ENCODE measurements at places on chromosomes 5 and 9.

GRCh38 chr9:106420511-106420944, 442.4 kb upstream of the ZNF462 start:
- DNase-seq, result no peak

- no peak for DNase-seq
Observed at GRCh38 chr5:15529821-15530220, 29.8 kb downstream of the FBXL7 start.

DNA sequence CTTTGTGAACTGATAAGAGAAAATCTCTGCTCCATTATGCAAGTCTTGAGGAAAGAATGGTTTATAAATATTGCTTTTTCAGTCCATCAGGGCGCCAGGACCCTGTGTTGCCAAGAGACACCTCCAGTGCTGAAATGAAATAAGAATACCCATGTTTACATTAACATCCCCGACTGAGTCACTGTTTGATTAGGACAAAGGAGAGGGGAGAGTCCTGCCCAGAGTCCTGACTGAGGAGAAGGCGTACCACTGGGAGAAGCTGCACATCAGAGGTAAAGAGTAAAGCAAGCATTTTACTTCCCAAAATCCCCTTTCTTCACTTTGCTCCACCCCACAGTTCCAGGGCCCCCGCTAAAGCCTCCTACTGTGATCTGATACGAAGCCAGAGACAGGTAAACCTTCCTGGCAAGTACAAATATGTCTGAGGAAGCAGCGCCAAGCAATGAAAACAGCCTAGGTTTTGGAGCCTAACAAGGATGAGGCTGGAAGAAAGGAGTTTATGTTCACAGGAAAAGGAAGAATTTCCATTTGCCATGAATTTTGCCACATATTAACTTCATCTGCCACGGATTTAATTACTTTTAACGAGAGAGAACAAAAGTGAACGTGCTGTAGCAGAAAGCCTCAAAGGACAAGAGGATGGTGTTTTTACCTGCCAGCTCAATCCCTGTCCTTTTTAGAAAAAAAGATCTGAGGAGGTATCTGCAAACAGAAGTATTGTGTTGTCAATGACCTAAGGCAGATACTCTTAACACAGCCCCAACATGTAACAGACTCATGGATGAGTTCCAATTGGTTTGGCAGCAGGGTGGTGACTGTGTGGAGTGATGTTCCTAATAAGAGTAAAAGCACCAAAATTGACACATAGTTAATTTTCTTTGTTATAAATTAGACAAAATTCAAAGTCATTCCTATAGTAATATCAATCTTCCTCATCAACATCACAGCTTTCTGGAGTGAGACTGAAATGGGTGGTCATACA, 209.4 kb upstream of the TLE4 start:
- DNase-seq, result no peak

DNA sequence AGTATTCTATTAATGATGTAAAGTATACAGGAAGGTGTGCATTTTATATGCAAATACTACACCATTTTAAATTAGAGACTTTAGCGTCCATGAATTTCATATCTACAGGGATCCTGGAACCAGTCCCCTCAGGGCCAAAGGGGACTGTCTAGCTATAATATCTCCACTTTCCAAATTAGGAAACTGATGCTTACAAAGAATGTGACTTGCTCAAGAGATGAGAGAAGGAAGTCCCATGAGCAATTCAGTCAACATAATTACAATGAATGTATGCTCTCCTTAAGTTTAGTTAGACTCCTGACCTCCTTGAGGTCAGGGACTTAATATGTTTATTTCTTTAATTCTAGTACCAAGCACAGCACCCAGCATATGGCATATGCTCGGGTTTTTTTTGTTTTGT, 23.7 kb downstream of the NIPBL start:
- no peak for DNase-seq

DNA sequence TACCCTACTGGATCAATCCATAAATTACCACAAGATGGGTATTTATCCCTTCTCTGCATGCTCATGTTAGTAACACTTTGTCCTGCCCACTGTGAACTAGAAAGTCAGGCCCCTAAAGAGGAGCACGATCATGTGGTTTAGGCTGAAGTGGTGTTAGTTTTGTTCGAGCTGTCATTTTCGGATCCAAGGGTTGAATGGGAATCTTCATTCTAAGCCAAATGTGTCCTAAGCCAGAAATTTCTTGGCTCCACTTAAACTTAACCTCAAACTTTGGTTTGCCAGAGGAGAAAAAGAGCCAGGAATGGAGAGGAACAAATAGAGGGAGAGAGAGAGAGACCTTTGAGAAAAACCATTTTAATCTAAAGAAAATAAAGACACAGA, 837.7 kb upstream of the ZNF608 start:
- no peak for DNase-seq

- no peak for DNase-seq
Observed at GRCh38 chr9:19074836-19075235, 25.6 kb downstream of the RRAGA start.

DNA sequence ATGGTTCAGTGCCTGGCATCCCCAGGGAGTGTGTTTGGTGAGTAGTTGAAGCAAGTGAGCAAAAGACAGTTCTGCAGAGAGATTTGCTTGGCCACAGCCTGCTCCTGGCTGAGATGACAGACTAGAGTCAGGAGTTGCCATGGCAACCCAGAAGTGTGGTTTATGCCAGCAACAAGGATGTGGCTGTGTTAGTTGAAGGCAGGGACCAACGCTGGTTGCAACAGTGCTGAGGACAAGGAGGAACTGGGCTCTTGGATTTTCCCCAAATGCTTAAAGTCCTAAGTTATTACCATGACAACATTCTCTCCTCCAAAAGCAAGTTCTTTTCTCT, 2.7 kb downstream of the NXNL2 start:
- DNase-seq, result no peak

DNA sequence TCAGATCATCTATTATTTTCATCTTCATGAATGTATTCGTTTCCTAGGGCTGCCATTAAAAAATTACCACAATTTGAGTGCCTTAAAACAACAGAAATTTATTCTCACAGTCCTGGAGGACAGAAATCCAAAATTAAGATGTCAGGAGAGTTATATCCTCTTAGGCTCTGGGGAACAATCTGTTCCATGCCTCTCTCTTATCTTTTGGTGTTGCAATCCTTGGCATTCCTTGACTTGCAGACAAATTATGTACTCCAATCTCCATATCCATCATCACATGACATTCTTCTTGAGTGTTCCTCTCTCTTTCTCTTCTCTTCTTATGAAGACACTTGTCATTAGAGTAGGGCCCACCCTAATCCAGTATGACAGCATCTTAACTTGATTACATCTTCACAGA, 339.4 kb downstream of the EFNA5 start:
- no peak for DNase-seq

DNA sequence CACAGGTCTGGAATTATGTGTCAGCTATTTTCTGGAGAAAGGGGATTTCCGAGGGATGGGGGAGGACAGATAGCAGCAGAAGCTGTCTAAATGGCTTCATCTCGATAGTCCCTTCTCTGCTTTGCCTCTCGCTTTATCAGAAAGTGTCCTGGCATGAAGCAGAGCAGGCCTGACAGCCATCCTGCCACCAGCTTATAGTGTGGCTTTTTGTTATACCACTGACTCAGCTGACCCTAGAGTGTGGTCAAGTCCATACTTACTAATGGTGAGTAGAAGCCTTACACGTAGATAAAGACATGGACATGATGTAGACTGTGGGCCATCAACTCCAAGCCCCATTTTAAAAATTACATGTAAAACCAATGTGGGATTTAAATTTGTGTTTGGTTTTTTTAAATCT, 50.0 kb downstream of the RCL1 start:
- DNase-seq, result no peak

GRCh38 chr9:27304521-27304920, 7.6 kb upstream of the EQTN start:
- DNase-seq, result no peak

- no peak for DNase-seq
Observed at GRCh38 chr9:20002011-20002410, 213.2 kb upstream of the SLC24A2 start.

- peak; percentile 28 for DNase-seq
Observed at GRCh38 chr5:170312666-170313065, 15.1 kb upstream of the LCP2 start.

DNA sequence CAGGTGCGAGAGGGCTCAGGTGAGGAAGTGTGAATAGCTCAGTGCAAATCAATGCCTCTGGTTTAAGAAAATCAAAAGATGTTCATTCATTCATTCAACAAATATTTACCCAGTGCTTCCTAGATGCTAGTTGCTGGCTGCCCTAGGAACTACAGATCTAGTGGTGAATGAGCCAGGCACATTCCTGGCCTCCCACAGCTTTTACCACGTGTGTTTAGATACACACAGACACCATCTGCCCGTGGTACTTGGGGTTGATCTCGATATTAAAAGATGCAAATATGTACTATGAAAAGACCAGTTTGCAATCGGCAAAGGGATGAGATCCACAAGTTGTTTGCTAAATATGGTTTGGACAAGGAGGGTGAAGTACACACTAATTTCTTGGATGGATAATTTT, 78.2 kb downstream of the GTF3C4 start:
- DNase-seq, result no peak

GRCh38 chr5:172837640-172838039, 3.6 kb downstream of the ERGIC1 start:
- peak; percentile 88 for DNase-seq

DNA sequence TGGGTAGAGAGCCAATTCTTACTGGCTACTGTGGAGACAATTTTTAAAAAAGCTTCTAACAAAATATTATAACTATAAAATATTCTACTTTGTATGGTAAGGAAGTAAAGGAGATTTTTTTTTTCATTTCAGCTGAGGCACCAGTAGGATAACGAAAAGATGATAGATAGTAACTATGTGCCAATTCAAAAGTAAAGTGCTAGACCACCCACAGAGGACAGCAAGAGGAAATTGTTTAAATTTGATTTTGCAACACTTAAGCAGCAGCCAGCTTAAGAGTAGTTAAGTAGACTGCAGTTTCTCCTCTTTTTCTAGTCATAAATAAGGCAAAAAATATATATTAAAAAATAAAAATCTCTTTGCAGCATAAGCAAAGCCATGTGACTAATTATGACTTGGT, 1539.3 kb upstream of the ACO1 start:
- no peak for DNase-seq

GRCh38 chr5:67817652-67818051, 397.9 kb upstream of the PIK3R1 start:
- no peak for DNase-seq

- DNase-seq, result no peak
Observed at GRCh38 chr5:86118542-86118941, 499.2 kb upstream of the COX7C start.

GRCh38 chr9:20253635-20254034, 368.7 kb downstream of the MLLT3 start:
- DNase-seq, result no peak

GRCh38 chr5:75335952-75336614, 937 bp upstream of the HMGCR start:
- no peak for DNase-seq

- no peak for DNase-seq
Observed at GRCh38 chr9:122403381-122404000, 32.7 kb downstream of the PTGS1 start.

DNA sequence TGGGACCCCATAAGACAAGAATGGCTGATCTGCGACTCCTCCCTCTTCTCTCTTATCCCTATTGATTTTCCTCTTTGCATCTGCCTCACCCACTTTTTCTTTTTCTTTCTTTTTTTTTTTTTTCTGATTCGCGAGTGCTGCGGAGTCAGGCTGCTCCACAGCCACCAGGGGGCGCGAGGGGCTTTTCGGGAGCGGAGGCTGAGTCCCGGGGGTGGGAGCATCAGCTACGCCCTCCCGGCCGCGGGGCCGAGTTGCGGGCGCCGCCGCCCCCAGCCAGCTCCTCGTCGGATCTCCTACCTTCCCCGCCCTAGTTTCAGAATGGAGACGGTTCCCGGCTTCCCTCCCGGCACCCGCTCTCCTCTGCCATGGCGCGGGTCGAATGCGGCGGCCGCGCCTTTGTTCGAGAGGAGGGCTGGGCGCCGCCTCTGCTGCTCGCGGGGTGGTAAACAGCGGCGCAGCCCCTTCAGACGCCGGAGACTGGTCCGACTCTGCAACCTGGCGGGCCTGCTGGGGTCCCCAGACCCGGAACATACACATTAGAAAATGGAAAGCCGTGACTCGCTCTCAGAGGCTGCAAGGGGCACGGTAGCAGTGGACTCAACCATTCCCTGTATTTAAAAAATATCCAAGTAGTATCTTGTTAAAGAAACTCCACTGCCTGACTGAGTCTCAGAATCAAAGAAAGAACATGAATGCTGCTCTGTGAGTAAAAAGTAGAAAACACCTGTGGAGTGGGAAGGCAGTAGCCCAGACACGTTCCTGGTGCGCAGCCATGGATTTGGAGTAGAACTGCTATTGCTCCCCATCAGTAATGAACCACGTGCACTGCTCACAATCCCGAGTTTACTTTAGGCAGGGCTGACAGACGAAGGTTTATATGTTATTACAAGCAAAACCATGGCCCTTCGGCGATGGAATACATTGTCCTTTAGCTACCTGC, 55.7 kb downstream of the DPYSL3 start:
- peak; percentile 65 for DNase-seq

DNA sequence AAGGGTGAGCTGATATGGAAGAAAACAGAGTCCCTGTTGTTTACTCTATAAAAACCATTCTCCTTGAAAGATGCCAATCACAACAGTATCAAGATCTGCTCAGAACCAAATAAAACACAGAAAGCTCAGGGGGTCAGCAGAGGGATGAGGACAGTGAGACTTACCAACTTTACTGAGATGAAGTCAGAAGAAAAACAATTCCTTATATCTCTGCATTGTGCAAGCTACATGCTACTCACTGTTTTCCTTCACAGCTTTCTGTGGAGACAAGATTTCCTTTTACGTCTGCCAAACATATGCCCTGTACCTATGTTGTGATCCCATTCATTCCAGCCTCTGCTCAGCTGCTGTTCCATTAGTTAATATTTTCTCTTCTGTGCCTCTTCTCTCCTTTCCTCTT, 185.6 kb downstream of the TSSK1B start:
- no peak for DNase-seq

- no peak for DNase-seq
Observed at GRCh38 chr9:95012035-95012708, 285.7 kb downstream of the AOPEP start.

GRCh38 chr9:87322840-87323635, 174.6 kb upstream of the DAPK1 start:
- DNase-seq, result no peak

DNA sequence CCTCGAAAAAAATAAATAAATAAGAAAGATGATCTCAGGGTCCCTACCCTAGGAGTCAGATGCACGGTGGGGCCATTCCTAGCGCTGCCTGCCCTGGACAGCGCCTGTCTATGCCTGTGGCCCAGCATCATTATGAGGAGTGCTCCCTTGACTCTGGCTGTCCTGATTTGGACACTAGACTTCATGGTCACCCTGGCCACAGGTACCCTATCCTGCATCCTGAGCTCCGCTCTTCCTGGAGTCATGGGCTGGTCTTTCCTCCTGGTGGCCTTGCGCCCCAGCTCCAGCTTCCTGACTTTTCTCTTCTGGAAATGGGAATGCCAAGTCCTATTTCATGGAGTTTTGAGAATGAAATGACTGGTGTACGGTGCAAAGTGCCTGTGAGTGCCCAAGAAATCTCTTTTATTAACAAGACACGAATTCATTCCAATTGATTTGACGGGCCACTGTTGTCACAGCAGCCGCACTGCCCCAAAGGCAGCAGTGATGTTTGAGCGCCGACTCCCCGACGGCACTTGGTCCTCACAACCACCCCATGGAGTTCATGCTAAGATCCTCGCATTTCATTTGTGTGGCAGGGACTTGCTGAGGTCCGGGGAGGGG, 564 bp upstream of the AIF1L start:
- peak; percentile 27 for DNase-seq

GRCh38 chr9:88092797-88093331, 45.4 kb downstream of the SPATA31C2 start:
- no peak for DNase-seq

- no peak for DNase-seq
Observed at GRCh38 chr9:104589626-104590025, 9.6 kb downstream of the OR13C5 start.

GRCh38 chr5:179294891-179295777, 50.1 kb downstream of the ADAMTS2 start:
- DNase-seq, result no peak

Data from B cell (primary cell).